ENCODE measurements at places on chromosomes 2 and 18.

- no peak for DNase-seq
Observed at GRCh38 chr2:241803387-241804325, 5.3 kb upstream of the NEU4 start.

- DNase-seq, result no peak
Observed at GRCh38 chr2:64753399-64753798, 99.7 kb upstream of the SERTAD2 start.

DNA sequence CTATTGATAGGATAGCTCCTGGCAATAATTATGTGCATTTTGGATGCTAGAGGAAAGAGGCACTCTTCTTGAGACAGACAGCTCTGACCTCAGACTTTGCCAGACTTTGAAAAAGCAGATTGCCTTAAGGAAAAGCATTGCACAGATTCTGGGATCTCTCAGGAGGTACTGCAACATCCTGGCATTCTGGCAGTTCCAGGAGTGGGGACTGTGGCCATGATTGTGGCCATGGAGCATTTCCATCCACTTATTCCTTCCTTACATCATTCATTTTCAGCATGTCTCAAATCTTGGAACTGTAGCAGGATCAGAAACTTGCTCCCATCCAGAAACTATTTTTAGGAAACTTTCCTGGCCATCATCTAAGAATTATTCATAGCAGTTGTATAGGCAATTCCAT is 144.9 kb upstream of the FOSL2 start:
- no peak for DNase-seq

DNA sequence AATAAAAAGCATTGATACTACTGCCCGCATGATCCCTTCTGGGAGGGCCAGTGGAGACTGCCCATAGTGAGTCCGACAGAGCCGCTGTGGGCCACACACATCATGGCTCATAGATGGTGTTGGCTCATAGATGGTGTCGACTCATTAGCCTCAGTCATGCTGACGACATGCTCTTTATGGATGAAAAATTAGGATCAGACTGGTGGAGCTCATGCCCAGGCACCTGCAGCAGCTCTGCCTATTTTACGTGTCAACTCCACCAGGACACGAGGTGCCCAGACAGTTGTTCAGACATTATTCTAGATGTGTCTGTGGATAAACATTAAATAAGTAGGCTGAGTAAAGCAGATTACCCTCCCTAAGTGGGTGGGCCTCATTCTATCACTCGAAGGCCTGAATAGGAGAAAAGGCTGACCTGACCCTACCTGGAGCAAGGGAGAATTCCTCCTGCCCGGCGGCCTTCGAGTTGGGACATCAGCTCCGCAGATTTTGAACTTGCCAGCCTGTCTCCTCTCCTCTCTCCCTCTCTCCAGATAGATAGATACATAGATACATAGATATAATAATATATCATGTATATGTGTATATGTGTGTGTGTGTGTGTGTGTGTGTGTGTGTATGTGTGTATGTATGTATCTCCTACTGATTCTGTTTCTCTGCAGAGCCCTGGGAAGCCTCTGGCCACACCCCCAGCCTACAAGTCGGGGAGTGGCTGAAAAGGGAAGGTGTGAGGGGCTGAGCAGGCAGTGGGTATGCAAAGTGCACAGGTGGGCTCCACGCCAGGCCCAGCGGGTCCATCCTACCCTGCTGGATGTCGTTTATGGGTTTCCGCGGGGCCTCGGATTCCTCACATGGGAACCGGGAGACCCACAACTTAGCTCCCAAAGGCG is 13.6 kb upstream of the TEX51 start:
- DNase-seq, result no peak

DNA sequence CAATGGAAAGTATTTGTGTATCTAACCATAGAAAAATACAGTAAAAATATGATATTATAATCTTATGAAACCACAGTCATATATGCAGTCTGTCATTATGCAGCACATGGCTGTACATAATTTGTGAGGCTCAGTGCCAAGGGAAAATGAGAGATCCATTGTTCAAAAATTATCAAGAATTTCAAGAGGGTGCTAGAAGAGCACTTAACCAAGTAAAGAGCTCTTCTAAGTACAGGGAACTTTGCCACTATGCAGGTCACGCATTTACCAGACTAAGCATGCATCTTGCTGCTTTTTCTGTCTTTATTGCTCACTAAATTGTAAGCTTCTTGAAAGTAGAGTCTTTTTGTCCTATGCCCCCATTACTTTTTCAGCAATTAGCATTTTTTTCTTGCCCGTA is 438.0 kb downstream of the LRP1B start:
- no peak for DNase-seq

- DNase-seq, result no peak
Observed at GRCh38 chr18:59839246-59839645, 60.5 kb upstream of the PMAIP1 start.

GRCh38 chr2:190698895-190699294 is 50.0 kb downstream of the NAB1 start:
- no peak for DNase-seq

DNA sequence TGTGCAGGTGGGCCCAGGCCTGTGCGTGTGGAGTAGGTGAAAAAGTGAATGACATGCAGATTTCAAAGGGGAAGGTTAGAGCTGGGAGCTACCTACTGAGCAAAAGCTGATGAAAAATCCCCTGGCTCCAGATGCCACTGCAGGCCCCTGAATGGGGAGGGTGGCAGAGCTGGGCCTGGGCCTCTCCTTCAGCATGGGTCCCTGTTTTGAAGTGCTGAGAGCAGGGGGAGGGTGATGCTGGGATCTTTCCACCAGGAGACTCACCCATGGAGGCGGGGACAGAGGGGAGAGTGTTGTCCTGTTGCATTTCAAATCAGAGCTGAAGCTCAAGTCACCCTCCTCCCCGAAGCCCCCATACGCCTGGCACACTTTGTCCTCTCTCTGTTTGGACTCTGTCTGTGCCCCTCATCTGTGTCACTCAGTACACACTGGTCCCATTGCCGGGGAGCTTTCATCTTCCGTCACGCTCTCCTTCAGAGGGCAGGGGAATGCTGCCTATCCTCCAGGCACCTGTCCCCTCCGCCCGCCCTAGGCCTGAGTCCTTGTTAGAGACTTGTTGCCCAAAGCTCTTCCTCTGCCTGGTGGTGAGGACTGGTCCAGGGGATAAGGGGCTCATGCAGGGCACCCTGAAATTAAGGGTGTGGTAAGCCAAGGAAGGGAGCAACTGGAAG is 206.6 kb downstream of the HAUS1 start:
- no peak for DNase-seq

GRCh38 chr2:8536686-8537561 is 144.9 kb upstream of the ID2 start:
- DNase-seq, result no peak

DNA sequence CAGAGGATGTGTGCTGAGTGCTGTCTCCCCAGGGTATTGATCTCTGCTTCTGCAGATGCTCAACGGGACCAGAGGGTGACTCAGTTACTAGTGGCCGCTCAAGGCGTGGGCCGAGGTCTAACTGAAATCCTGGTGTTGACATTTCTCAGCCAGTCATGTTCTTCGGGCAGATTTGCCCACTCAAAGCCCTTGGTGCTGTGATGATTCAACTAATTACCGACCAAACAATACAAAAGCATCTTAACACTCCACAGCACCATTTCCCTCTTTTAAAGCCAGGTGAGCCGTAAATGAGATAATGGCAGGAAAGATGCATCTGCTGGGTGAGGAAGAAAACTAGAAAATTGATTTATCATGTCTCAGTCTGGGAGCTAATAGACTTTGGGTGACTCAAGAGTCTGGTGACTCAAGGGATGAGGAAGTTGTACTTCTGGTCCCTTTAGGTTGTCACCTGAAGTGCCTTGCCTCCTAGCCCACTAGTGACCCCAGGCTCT is 32.7 kb upstream of the PRLH start:
- DNase-seq, result no peak
